Astrocyte of the hippocampus (primary cell): ENCODE measurements at places on chromosomes 12 and 14.

GRCh38 chr12:95601091-95601961, 50.0 kb upstream of the USP44 start:
- peak; percentile 66 for DNase-seq

DNA sequence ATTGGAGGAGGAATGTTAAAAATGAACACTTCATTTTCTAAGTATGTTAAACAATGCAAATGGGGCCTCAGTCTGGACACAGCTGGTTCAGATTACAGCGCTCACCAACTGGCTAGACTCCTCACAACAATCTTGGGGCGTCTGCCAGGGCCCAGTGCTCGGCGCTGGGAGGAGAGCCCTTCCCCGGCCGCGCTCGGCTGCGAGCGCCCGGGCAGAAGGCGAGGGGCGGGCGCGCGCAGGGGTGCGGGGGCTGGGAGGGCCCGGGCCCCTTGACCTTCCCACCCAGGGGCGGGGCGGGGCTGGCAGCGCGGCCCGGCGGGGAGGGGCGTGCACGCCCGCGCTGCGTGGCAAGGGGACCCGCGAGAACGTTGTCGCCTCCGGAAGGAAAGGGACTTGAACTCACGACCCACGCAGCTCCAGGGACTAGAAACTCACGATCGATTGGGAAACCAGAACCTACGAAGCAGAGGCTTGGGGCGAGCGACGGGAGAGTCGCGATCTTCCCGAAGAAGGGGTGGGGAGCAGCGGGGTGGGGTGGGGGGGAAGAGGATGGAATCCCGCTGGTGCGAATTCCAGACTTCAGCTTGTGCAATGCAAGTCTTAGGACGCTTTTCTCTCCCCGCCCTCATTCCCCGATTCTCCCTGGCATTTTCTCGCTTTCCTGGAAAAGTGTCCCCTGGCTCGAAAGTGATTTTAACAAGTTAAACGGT, at the start of gene FBLN5:
Gene FBLN5, minus strand, starts transcription at position 220 of the 710 bp plus-strand sequence. CDS start 465 bp downstream, outside the sequence.
- peak; percentile 88 for DNase-seq

DNA sequence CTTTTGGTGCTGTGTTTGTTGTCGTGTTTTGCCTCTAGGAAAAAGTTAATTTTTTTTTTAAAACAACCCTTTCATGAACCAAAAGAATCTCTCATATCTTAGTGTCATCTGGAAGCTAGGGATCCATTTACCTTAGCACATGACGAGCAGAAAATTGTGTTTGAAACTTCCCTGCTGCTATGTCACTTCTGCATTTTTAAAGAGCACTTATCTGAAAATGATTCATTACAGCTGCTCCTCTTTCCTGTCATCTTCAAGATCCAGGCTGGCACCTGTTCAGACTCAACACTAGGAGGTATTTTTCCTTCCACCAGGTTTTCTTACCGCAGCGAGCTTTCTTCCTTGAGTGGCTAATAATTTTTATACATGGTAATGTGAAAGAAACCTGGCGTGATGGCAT, 67.0 kb downstream of the EML1 start:
- DNase-seq = no peak

DNA sequence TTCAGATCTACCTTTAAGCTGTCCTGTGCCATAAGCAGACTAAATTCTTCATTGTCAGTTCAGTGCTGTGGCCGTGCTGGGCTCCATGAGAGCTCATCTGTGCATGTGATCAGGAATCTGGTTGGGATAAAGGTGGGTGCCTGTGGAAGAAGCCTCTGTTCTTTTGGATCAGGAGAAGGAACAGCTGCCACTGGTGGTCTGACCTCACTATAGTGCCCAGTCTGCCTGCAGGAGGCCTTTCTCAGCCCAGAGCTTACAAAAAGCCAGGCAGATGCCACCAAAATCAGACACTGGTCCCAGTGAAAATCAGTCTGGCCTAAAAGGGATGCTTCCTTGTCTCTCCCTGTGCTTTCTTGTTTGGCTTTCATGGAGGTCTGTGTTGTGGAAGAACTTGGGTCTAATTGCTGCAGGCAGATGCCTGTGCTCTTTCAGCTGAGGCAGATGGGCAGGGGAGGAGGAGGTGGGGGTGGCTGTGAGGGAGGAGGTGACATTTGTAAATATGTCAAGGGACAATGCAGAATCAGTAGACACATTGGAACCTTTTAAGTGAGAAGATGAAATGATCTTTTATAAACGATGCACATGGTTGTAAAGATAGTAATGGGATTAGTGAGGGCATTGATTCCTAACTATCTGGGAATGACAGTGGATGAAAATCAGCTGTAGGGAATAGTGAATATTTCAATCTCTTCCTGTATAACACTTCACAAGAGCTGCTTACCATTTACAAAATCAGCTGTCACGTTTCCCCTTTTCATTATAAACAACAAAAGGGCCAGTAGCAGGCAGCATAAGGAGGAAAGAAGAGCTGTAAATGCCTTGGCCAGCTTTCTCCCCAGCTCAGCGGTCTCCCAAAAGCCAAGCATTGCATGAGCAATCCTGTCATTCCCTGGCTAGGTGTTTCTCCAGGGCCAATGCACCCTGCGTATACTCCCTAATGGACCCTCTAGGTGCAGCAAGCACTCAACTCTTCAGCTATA, 44.6 kb downstream of the CACNA2D4 start:
- DNase-seq = no peak

DNA sequence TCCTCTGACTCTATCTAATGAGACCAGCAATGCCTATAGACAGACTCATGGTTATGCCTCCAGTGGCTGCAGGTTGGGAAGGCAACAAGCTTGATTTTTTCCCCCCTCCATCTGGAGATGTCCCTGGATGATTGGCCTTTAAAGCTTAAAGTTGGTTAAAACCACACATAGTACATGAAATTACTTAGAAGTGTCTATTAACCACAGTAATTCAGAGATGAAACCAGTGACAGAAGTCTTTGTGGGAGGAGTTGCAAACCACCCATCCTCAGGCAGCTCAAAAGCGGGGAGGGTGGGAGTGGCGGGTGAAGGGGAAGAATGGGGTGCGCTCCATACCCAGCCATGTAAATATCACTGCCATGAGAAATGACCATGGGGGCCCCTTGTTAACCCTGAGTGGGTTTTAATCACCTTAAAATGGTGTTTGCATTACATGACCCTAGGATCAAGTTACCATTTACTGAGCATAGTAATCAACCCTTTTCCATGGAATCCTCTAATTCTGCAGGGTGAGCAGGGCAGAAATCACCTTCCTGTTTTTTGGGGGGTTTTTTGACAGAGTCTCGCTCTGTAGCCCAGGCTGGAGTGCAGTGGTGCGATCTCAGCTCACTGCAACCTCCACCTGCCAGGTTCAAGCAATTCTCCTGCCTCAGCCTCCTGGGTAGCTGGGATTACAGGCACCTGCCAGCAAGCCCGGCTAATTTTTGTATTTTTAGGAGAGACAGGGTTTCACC, 133.5 kb downstream of the FOXN3 start:
- DNase-seq = no peak

- no peak for DNase-seq
Observed at GRCh38 chr14:69374235-69374634, 23.9 kb downstream of the ERH start.

GRCh38 chr12:92059960-92060359, 85.7 kb downstream of the BTG1 start:
- peak; percentile 47 for DNase-seq

DNA sequence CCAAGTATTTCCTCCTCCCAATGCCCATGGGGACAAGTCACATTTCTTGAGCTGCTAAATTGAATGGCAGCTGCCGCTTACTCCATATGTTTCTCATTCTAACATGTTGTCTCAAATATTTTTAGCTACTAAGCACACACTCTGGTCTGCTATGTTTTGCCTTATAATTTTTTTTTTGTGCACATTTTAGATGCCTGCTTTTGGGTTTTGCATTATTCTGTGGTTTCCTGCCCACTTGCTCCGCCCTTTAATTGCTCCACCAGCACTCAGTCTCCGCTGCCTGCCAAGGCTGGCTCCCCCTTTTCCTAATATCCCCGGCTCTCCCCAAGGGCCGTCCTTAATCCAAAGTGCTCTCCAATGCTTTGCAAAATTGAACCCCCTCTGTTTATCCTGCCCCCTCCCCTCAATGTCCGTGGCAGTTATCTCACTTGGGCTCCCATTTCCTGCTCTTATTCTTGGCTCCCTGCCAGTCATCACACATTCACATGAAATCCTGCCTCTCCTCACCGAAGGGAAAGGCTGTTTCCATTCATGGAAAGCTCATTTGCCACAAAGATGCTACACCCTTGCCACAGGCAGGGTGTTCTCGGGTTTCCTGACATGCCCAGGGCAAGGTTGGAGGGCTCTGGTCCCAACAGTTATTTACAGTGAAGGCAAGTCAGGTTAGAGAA, 79.4 kb downstream of the C12orf75 start:
- peak; percentile 79 for DNase-seq

DNA sequence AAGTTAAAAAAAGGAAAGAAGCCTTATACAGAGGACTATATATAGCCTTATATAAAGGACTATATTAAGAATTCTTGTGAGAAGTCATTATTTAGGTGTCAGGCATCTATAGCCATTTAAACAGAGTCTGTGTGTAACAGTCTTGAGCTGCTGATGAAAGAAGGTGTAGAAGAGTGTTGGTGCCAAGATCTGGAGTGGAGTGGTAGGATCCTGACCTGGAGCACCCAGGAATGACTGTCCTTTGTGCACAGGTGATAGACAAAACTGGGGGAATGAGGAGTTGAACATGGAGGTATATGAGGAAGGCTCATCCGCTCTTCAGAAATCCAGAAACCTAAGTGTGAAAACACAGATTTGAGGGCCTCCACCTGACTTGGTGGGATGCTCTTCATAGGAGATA, 747.3 kb downstream of the NRXN3 start:
- DNase-seq = no peak

- DNase-seq = no peak
Observed at GRCh38 chr12:96335270-96335669, 65.0 kb downstream of the CDK17 start.

GRCh38 chr14:34439090-34439489, 22.9 kb downstream of the SPTSSA start:
- no peak for DNase-seq

GRCh38 chr14:92040431-92041051, 682 bp upstream of the TRIP11 start:
- peak; percentile 46 for DNase-seq

- DNase-seq = no peak
Observed at GRCh38 chr12:104758771-104759170, 199.3 kb downstream of the SLC41A2 start.

DNA sequence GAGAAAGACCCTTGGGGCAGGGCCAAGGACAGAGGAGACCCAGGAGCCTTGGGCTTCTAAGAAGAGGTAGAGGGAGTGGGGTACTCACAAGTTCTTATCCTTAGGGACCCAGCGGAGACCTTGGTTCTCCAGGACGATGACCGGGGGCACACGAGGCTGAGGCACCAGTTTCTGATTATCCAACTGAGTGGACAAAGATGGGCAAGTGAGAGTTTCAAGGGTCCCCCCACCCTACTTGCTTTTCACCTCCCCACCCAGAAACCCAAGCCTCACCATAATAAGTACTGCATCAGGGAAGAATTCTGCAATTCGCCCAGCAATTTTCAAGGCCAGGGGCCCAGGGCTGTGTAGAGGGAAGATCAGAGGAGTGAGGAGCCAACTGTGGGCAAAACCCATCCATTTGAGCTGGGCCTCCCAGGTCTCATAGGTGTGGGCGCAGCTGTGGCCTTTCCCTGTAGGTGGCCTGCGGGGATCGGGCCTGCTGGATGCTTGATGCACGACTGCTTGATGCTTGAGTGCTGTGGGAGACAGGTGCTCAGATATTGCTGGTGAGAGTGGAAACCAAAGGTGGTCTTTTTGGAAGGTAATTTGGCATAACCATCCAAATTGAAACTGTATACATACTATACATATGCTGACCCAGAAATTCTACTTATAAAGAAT, 2.0 kb downstream of the EMC9 start:
- no peak for DNase-seq

DNA sequence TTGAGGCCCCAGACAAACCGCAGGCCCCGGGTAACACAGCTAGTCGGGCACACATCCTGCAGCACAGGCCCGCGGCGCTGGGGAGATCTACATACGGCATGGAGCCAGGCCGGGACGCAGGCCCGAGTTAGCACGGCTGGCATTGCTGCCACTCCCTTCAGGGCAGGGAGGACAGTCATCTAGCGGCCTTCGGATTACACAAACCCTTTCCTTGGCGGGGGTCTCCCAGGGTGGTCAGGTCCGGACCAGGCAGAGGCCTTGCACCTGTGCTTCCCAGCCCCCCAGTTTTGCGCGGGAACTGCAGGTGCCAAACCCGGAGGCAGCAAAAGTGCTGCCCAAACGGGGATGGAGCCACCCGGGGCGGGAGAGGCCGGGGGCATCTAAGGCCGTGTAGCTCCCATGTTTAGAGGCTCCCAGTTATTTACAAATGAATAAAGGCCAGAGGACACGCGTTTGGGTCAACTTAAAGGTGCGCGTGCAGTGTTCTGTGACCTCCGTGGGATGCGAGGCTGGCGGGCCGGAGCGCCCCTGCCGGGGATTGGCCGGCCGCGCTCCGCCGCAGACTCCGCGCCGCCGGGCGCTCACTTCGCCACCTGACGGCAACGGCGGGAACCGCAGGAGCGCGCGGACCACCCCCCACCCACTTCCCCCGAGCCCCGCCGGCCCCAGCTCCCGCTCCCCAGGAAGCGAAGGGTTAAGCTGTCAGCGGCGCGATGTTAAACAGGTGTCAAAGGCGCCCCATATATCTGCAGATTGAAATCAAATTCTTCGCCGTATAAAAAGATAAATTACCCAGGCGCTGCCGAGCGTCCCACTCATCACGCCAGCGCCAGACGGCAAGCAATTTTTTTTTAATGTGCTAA, 18.1 kb downstream of the VSX2 start:
- DNase-seq = peak; percentile 68

- DNase-seq = no peak
Observed at GRCh38 chr12:2112401-2112800, 59.6 kb downstream of the CACNA1C start.
